Activated CD4-positive, alpha-beta T cell treated with anti-CD3 and anti-CD28 coated beads for 36 hours (primary cell): ENCODE measurements at places on chromosomes 1 and 21.
A peak's percentile ranks its signal among the peaks of the same experiment; 100 is the strongest.

- DNase-seq, result no peak
These were observed 32.0 kb upstream of the CD2 start for GRCh38 chr1:116722016-116722838.

DNA sequence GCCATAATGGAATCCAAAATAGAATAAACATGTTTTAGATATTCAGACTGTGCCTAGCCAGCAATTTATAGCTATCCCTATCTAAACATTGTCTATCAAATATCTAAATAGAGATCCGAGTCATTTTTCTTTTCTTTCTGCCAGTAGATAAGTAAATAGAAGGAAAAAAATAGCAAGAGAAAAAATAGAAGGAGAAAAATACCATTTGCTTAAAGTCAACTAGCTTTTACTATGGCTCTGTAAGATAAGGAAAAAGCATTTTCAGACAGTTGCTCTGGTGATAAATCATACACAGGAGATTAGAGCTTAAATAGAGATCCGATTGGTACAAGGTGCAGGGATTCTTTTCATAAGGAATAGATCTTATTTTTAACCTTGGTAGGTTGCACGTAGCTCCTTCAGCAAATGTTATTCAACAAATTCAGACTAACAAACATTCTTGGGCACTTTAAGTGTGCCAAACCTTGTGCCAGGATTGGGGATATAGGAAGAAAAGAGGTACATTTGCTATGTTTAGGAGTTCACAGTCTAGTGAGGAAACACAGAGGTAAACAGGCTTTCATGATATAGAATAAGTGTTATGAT lies 70.1 kb upstream of the CCDC190 start:
- DNase-seq, result no peak

- DNase-seq, result peak; percentile 22
These were observed 48.2 kb upstream of the TNFSF4 start for GRCh38 chr1:173255214-173255813.

- peak; percentile 52 for DNase-seq
These were observed 10.0 kb upstream of the ARHGAP29 start for GRCh38 chr1:94247138-94248094.

DNA sequence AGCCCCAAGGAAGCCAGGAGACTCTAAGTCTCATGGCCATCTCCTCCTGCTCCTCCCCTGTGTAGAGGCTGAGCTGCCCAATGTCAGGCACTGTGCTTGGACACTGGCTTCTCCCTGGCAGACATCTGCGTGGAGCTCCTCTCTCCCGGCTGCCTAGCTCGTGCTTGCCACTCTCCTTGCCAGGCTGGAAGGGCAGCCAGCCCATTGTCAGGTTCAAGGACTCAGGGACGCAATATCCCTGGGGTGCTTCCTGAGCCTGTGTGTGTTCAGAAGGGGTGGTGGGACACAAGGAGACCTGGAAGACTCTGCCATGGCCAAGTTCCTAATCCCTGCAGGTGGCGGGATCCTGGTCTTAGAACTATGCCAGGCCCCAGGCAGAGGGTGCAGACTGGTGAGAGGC lies 65.4 kb upstream of the PARP1 start:
- DNase-seq, result no peak
